ENCODE measurements at places on chromosomes 4 and X.

DNA sequence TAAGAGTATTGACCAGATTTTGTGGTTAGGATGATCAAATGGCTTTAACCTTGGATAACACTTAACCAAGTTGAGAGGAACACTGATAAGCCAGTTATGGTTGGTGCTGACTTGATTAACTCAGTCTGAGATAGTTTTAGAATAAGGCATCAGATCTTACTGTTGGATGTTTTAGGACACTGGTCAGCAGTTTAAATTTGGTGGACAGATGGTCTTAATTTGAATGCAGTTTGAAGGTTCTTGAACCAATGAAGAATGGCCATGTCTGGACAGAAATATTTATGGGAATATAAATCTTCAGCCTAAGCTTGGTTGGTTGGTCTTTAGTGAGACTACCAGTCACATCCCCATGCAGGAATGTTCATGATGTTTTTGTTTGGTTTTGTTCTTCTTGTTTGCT, 2.6 kb upstream of the GIMD1 start:
- DNase-seq = no peak

GRCh38 chrX:53223955-53224859, 800 bp downstream of the KDM5C start:
- DNase-seq = no peak

DNA sequence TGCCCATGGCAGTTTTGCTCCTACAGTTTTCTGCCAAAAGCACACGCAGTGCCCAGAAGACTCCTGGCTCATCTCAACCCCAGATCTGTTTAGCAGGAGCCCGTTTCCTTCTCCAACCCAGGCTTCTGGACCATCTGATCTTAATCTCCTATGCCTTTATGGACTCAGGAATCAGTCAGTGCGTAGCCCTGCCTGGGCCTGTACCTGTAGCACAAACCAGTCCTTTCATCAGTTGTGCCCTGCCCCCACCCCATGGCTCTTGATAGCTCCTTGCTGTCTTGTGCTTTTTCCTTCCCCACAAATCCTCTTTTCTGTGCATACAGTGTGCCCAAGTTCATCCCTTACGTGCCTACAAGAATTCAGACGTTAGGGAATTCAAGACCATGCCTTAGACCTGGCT, 1.5 kb downstream of the ZNF718 start:
- DNase-seq = no peak

GRCh38 chr4:5870701-5871100, 22.2 kb downstream of the CRMP1 start:
- no peak for DNase-seq

GRCh38 chr4:53598901-53599300, 7.6 kb upstream of the LNX1 start:
- no peak for DNase-seq

DNA sequence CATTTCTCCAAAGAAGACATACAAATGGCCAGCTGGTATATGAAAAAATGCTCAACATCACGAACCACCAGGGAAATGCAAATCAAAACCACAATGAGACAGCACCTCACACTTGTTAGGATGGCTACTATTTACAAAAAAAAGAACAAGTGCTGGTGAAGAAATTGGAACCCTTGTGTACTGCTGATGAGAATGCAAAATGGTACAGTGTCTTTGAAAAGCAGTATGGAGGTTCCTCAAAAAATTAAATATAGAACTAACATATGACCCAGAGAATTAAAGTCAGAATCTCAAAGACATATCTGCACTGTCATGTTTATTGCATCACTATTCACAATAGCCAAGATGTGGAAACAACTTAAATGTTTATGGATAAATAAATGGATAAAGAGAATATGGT, 20.9 kb downstream of the PAGE4 start:
- DNase-seq = no peak

All from stimulated activated CD4-positive, alpha-beta T cell treated with anti-CD3 and anti-CD28 coated beads, Interleukin-1b, Interleukin-23, amount 100 ng/mL, for 1 hour (primary cell).